ENCODE measurements at places on chromosomes 6 and 20. TPM values are rescaled to one million over a fixed set of nuclear protein-coding genes. Genes with fewer than 3 reads are reported as not detected.
A peak's percentile ranks its signal among the peaks of the same experiment; 100 is the strongest.

Gene LY6G6F
- total RNA-seq, result not detected

Gene FLRT3
- total RNA-seq, result 1.3 TPM

Gene GMDS
- 3.6 TPM for total RNA-seq

Gene RIPOR3
- 25.7 TPM for total RNA-seq

Gene NHLRC1
- 1.2 TPM for total RNA-seq

Gene CTAGE9
- not detected for total RNA-seq

Gene EPHA7
- 221 TPM for total RNA-seq

Gene WFDC11
- total RNA-seq, result not detected

Gene CD93
- 51.6 TPM for total RNA-seq

Gene PRPF6
- total RNA-seq, result 46.1 TPM

Gene KIF25
- total RNA-seq, result not detected

Gene SULF2
- 138 TPM for total RNA-seq

Gene AVP
- total RNA-seq, result not detected

Gene DDX39B
- 193 TPM for total RNA-seq

Gene TSPO2
- not detected for total RNA-seq

Gene BMP6
- total RNA-seq, result 5.4 TPM

Gene NDRG3
- total RNA-seq, result 22.0 TPM

Gene OXT
- total RNA-seq, result not detected

Gene ULBP2
- not detected for total RNA-seq

GRCh38 chr6:7737867-7738266 lies 12.0 kb downstream of the BMP6 start:
- H3K4me1 ChIP-seq, result no peaks in the 10 kb centered on the region
- H3K27me3 ChIP-seq, result no peaks in the 10 kb centered on the region
- H3K36me3 ChIP-seq, result no peaks in the 10 kb centered on the region
- no peak overlapping the region for H3K4me3 ChIP-seq

- no peaks in the 10 kb centered on the region for H3K36me3 ChIP-seq
- H3K27ac ChIP-seq, result peak overlapping the region; percentile 98
- H3K4me1 ChIP-seq, result peaks cover 18% of the 10 kb centered on the region
- H3K4me3 ChIP-seq, result peak overlapping the region; percentile 91
- DNase-seq, result no peak
- H3K27me3 ChIP-seq, result no peaks in the 10 kb centered on the region
Observed at GRCh38 chr6:45378334-45378926, 696 bp upstream of the SUPT3H start.

- no peaks in the 10 kb centered on the region for H3K4me1 ChIP-seq
- H3K36me3 ChIP-seq, result no peaks in the 10 kb centered on the region
- H3K27ac ChIP-seq, result no peak overlapping the region
- no peak overlapping the region for H3K4me3 ChIP-seq
Observed at GRCh38 chr6:150267686-150268561, 100.9 kb upstream of the IYD start.

DNA sequence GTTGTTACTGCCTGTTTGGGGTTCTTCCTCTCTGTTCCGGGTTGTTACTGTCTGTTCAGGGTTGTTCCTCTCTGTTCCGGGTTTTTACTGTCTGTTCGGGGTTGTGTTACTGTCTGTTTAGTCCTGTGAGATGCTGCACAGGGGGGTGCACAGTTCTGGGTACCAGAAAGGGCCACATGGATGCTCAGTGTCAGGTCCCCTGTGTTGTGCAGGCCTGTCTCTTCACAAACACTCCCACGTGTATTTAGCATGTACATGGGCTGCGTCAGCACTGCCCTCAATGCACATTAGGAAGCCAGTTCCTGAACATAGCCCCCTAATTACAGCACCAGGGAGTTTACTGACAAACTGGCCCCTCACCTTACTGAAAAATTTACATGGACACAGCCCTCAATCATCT lies 118.5 kb downstream of the DLL1 start:
- no peaks in the 10 kb centered on the region for H3K4me1 ChIP-seq
- H3K36me3 ChIP-seq, result no peaks in the 10 kb centered on the region
- DNase-seq, result peak; percentile 53
- H3K4me3 ChIP-seq, result no peak overlapping the region
- no peak overlapping the region for H3K27ac ChIP-seq

DNA sequence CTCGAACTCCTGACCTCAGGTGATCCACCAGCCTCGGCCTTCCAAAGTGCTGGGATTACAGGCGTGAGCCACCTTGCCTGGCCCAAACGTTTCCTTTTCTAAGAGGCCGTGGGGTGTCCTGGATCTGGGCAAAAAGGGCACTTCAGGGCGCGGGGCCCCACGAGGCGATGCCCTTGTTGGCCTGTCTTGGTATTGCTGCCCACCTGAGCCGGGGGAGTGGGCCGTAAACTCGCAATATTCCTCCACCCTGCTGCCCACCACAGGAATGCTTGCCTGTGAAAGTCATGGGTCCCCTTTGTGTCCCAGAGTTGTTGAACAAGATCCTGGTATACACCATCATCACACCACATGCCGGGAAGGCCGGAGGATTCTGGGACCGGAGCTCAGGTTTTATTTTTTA lies 49.0 kb downstream of the SSR1 start:
- no peak overlapping the region for H3K27ac ChIP-seq
- H3K4me3 ChIP-seq, result no peak overlapping the region
- H3K4me1 ChIP-seq, result peaks cover 19% of the 10 kb centered on the region
- H3K36me3 ChIP-seq, result no peaks in the 10 kb centered on the region
- H3K27me3 ChIP-seq, result no peaks in the 10 kb centered on the region

GRCh38 chr6:50905297-50905696 lies 86.6 kb downstream of the TFAP2B start:
- H3K27me3 ChIP-seq, result no peaks in the 10 kb centered on the region
- no peak overlapping the region for H3K27ac ChIP-seq
- H3K36me3 ChIP-seq, result no peaks in the 10 kb centered on the region
- H3K4me1 ChIP-seq, result no peaks in the 10 kb centered on the region
- no peak overlapping the region for H3K4me3 ChIP-seq

DNA sequence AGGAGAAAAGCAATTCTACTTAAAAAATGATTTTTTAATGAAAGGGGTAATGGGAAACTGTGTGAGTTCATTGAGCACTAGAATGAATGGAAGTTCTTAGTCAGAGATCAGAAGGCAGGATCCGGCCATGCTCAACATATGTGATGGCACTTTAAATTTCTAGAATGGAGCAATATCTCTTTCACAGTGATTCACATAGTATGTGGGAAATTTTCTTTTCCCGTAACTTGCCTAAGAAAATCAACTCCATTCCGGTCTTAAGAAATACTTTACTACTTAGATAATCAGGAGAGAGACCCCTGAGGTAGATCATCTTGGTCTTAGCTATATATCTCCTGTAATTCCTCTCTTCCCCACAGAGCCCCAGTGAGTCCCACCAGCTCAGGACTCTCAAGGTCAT lies 131.8 kb downstream of the SCML4 start:
- no peak for DNase-seq
- H3K36me3 ChIP-seq, result no peaks in the 10 kb centered on the region
- no peak overlapping the region for H3K4me3 ChIP-seq
- peaks cover 21% of the 10 kb centered on the region for H3K4me1 ChIP-seq

GRCh38 chr6:144006736-144007477 lies 1.2 kb downstream of the PLAGL1 start:
- no peaks in the 10 kb centered on the region for H3K36me3 ChIP-seq
- peaks cover 4% of the 10 kb centered on the region for H3K4me1 ChIP-seq
- H3K4me3 ChIP-seq, result peak overlapping the region; percentile 68
- DNase-seq, result no peak
- H3K27ac ChIP-seq, result peak overlapping the region; percentile 84

DNA sequence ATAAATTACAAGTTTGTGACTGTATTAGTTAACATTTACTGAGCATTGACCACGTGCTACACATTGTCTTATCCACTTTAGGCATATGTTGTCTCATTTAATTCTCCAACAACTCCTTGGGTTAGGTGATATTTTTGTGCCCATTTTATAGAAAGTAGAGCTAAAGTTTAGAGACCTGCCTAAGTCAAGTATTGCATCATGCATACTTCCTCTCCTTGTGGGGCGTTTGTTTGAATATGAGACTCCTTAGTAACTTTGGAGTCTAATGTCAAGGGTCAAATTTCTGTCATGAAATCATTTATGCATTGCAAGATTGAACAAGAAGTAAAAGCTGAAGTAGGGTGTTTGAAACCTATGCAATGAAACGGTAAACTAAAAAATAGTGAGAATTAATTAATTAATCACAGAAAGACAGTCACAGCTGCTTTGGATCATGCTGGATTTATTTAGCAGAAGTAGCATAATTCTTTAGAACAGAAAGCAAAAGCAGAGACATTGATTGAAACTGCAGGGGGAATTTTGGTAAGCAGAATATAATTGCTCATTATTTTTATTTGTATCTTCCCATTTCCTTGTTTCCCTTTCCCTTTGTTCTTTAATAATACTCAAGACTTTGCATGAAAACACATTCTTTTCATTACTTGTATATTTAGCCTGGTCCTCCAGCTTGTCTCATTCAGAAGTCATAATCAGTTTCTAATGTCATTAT lies 1374.4 kb upstream of the GJE1 start:
- H3K36me3 ChIP-seq, result no peaks in the 10 kb centered on the region
- DNase-seq, result no peak
- H3K27me3 ChIP-seq, result no peaks in the 10 kb centered on the region
- no peaks in the 10 kb centered on the region for H3K4me1 ChIP-seq
- no peak overlapping the region for H3K27ac ChIP-seq

GRCh38 chr6:42405021-42405420 lies 46.7 kb downstream of the TRERF1 start:
- peaks cover 28% of the 10 kb centered on the region for H3K4me1 ChIP-seq
- H3K27ac ChIP-seq, result peak overlapping the region; percentile 53
- H3K4me3 ChIP-seq, result no peak overlapping the region
- H3K27me3 ChIP-seq, result no peaks in the 10 kb centered on the region

GRCh38 chr6:168124158-168124557 lies 45.1 kb upstream of the FRMD1 start:
- no peaks in the 10 kb centered on the region for H3K4me1 ChIP-seq
- no peaks in the 10 kb centered on the region for H3K36me3 ChIP-seq
- H3K4me3 ChIP-seq, result no peak overlapping the region
- no peaks in the 10 kb centered on the region for H3K27me3 ChIP-seq

DNA sequence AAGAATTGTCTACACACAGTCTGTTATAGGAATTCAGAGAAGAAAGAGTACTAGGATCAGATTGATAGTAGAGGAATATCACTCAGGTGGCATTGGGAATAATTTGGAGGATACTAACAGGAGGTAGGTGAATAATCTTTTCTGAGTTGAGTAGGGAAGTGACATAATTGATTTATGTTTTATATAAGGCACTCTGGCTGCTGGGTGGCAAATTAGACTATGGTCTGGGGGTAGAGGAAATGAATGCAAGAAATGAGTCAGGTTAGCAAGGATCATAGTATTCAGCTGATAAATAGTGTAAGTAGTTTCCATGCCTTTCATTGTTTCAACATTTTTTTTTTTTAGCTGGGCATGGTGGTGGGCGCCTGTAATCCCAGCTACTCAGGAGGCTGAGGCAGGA lies 113.3 kb downstream of the CDKAL1 start:
- no peaks in the 10 kb centered on the region for H3K36me3 ChIP-seq
- no peak for DNase-seq
- H3K27me3 ChIP-seq, result no peaks in the 10 kb centered on the region
- no peaks in the 10 kb centered on the region for H3K4me1 ChIP-seq

DNA sequence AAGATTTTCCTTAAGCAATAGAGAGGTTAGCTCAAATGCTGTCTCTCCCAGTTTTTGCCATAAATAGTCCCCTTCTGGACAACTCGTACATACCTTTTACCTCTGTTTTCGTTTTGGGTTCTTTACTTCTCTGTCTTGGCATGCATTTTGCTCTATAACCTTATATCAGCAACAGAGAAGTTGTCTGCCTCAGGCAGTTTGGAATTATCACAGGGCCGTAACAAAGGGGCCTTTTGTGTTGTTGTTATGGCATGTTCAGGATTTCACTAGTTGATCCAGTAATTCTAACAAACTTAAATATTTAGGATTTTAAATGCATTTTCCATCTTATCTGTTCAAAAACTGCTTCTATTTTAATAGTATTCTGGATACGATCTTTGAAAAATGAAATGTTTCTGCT lies 259.8 kb downstream of the CD109 start:
- no peaks in the 10 kb centered on the region for H3K4me1 ChIP-seq
- DNase-seq, result no peak
- no peaks in the 10 kb centered on the region for H3K36me3 ChIP-seq
- H3K27ac ChIP-seq, result no peak overlapping the region
- H3K4me3 ChIP-seq, result no peak overlapping the region

GRCh38 chr20:29878281-29878741 lies 1379.2 kb upstream of the DEFB115 start:
- no peaks in the 10 kb centered on the region for H3K4me1 ChIP-seq
- H3K27me3 ChIP-seq, result peaks cover 25% of the 10 kb centered on the region
- DNase-seq, result peak; percentile 94

DNA sequence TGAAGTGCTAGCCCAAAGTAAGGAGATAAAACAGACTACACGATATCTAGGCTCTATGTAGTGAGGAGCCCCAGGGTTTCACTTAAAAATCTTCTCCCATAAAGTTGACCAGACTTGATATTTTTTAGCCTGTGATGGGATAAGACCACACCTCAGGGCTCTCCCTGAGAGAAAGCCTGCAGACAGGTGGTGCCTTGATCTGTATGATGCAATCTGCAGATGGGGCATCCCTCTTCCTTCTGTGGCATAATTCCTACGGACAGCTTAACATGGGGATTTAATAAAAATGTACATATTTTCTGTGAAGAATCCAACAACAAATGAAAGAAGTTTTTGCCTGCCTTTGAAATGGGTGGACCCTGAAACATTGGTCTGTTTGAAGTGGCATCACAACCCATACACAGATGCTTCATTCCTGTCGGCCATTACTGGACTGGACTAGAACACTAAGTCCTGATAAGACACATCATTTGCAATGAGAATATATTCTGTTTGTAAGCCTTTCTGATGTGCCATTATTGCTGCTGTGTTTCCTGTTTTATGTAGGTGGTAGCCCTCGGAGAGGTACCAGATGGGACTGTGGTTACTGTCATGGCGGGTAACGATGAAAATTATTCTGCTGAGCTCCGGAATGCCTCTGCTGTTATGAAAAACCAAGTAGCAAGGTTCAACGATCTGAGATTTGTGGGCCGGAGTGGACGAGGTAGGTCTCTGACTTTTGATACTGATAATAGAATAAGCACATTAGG lies 53.8 kb upstream of the SUPT3H start:
- no peaks in the 10 kb centered on the region for H3K4me1 ChIP-seq
- peaks cover under 1% of the 10 kb centered on the region for H3K27me3 ChIP-seq
- no peaks in the 10 kb centered on the region for H3K36me3 ChIP-seq

GRCh38 chr20:10527781-10528180 lies 92.7 kb downstream of the SLX4IP start:
- no peak for DNase-seq
- H3K4me3 ChIP-seq, result no peak overlapping the region
- H3K4me1 ChIP-seq, result no peaks in the 10 kb centered on the region
- no peaks in the 10 kb centered on the region for H3K27me3 ChIP-seq

GRCh38 chr6:113634352-113635163 lies 222.6 kb upstream of the MARCKS start:
- no peaks in the 10 kb centered on the region for H3K27me3 ChIP-seq
- no peak overlapping the region for H3K4me3 ChIP-seq
- peaks cover 16% of the 10 kb centered on the region for H3K4me1 ChIP-seq
- H3K36me3 ChIP-seq, result no peaks in the 10 kb centered on the region
- no peak overlapping the region for H3K27ac ChIP-seq
- DNase-seq, result no peak

GRCh38 chr6:169780571-169781091 lies 29.2 kb downstream of the ERMARD start:
- peaks cover 3% of the 10 kb centered on the region for H3K4me1 ChIP-seq
- DNase-seq, result peak; percentile 83
- peaks cover 70% of the 10 kb centered on the region for H3K36me3 ChIP-seq
- no peaks in the 10 kb centered on the region for H3K27me3 ChIP-seq
- no peak overlapping the region for H3K27ac ChIP-seq
